ENCODE measurements at places on chromosomes 5 and 9. TPM values are rescaled to one million over a fixed set of nuclear protein-coding genes. Genes with fewer than 3 reads are reported as not detected.

- DNase-seq, result no peak
Measured at GRCh38 chr9:77453825-77454647, 194.1 kb downstream of the GNA14 start.

The PPIC gene
- 34.6 TPM for polyA plus RNA-seq

- DNase-seq, result no peak
Measured at GRCh38 chr9:133971121-133971951, 20.8 kb downstream of the VAV2 start.

GRCh38 chr5:56802205-56802604 is 13.1 kb upstream of the MAP3K1 start:
- no peak for DNase-seq

The PCDHGB1 gene
- 2.2 TPM for polyA plus RNA-seq

- no peak for DNase-seq
Measured at GRCh38 chr9:101832486-101832885, 94.0 kb upstream of the GRIN3A start.

GRCh38 chr5:137432376-137432775 is 66.8 kb downstream of the SPOCK1 start:
- no peak for DNase-seq

The CDO1 gene
- polyA plus RNA-seq, result 23.3 TPM

GRCh38 chr5:93240228-93240834 is 340.7 kb downstream of the NR2F1-AS1 start:
- no peak for DNase-seq

The TXN gene
- 200 TPM for polyA plus RNA-seq

GRCh38 chr5:147869112-147869511 is 9.4 kb upstream of the SCGB3A2 start:
- no peak for DNase-seq

GRCh38 chr9:72579190-72579589 is 57.8 kb downstream of the TMC1 start:
- no peak for DNase-seq

DNA sequence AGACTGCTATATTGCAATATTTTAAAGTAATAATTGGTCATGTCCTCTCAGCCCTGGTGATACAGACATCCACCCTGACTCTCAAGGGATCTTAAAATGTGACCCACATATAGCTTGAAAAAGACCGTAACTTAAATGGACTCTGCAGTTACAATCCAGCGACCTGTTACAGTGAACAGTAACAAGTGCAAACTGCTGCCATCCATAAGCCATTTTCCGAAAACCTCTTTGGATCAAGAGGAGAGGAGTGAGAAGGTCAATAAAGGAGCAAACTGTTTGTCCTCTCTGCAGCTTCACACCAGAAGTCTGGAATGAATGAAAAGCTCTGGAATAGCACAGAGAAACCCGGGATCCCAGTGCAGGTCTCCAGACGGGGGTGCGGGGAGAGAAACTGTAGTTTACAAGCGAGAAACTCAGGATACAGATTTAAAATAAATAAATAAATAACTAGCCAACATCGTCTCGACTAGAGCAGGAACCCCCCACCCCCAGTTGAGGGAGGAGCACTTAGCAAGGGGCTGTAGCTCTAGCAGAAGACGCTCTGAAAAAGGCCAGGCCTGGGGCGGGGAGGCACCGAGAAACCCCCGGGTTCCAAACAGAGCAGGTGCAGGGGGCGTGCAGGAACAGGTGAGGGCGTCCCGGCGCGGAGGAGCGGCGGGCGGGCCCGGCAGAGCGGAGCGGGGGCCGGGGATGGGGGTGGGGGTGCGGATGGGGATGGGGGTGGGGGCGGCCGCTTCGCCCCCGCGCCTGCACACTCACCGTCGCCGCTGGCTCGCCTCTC is 572 bp downstream of the ZDHHC21 start:
- DNase-seq, result peak; percentile 21

The RELL2 gene
- polyA plus RNA-seq, result 2.0 TPM

The RASEF gene
- 7.0 TPM for polyA plus RNA-seq

- no peak for DNase-seq
Measured at GRCh38 chr5:60993875-60994571, 49.0 kb downstream of the NDUFAF2 start.

GRCh38 chr5:14674983-14675854 is 10.7 kb downstream of the OTULIN start:
- DNase-seq, result no peak

- DNase-seq, result no peak
Measured at GRCh38 chr5:143796753-143797152, 15.2 kb upstream of the HMHB1 start.

The TMEM252 gene
- 6.1 TPM for polyA plus RNA-seq

The LVRN gene
- 1.7 TPM for polyA plus RNA-seq

The AK8 gene
- polyA plus RNA-seq, result 2.9 TPM

DNA sequence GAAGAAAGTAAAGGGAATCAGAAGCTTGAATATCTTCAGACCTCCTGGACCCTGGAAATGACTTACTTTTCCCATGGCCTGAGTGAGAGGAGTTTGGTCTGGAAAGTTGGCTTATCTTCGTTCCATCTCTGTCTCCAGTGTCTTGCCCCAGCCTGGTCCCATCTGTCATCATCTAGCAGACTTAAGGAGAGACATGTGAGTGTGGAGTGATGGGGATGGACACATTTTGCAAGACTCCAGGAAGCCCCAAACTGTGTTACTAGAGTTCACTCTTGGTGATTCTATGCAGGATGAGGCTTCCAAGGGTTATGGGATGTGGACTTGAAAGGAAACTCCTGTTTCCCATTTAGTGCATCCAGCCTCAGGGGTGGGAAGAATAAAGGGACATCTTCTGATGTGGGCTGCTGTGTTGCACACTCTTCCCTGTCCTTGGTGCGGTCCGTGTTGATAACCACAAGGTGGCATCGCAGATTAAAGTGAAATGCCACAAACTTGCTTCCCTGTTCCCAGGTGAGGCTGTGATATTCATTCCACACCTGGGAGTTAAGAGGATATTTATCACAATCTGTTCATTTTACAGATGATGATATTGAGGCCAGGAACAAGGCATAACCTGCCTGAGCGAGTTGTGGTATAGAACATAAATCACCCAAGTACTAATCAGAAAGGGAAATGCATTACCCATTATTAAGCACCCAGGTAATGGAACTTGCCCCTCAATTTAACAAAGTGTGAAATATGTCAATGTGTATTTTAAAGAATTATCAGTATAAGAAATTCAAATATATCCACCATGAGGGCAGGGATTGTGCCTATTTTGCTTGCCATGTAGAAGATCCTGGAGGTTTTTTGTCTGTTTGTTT is 269.9 kb upstream of the PAPPA start:
- DNase-seq, result peak; percentile 17

The SLC6A3 gene
- polyA plus RNA-seq, result 0.58 TPM

- DNase-seq, result no peak
Measured at GRCh38 chr5:37539459-37539858, 160.3 kb downstream of the WDR70 start.

The OLFM1 gene
- polyA plus RNA-seq, result 5.5 TPM

The LHX6 gene
- polyA plus RNA-seq, result 4.5 TPM

Data from left renal cortex interstitium (tissue), 4 donors.